ENCODE measurements at places on chromosomes 13 and 19. TPM values are rescaled to one million over a fixed set of nuclear protein-coding genes. Genes with fewer than 3 reads are reported as not detected.

Gene SULT2A1
- total RNA-seq = not detected

Gene HIF3A
- total RNA-seq = not detected

GRCh38 chr13:50627111-50627510, 216.4 kb downstream of the DLEU7 start:
- DNase-seq = no peak

Gene PIH1D1
- 158 TPM for total RNA-seq
